ENCODE measurements at places on chromosomes 12 and 14.

DNA sequence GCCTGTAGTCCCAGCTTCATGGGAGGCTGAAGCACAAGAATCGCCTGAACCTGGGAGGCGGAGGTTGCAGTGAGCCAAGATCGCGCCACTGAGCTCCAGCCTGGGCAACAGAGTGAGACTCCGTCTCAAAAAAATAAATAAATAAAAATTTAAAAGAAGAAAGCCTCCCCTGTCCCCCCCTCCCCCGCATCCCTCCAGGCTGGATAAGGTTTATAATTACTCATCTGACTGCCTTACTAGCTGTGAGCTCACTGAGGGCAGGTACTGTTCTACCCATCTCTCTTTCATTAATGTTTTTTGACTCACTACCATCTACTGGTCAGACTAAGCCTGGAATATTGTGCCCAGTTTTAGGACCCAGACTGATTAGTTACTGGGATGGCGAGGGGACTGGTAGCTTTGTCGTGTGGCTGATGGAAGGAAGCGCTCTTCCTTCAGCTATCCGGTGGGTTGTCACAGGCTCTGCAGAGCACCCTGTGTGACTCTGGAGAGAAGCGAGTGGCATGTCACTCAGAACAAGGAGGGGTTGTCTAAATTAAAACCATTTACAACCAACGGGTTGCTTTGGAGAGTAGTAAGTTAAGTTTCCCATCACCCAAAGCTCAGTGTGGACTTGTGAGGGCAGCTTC is 16.9 kb downstream of the EVL start:
- no peak for DNase-seq

GRCh38 chr12:131085125-131085815 is 131.6 kb downstream of the ADGRD1 start:
- DNase-seq, result peak; percentile 1

DNA sequence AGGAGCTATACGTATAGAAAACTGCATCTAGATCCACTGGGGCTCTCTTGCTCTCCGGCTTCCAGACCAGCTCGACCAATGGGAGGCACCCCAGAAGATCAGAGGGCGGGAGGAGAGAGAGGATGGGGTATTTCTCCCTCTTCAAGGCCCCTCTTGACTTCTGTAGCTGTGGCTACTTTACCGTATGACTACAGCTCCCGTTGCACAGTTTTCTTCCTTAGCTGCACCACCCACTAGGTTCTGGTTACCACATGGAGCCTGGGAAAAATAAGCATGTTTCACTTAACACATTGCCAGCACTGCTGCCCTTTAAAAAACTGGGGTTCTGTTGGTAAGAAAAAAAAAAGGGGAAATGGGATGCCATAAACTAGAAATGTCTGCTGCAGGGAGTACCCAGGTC is 214.4 kb downstream of the TBX5 start:
- no peak for DNase-seq

GRCh38 chr14:94624537-94625352 is 12.6 kb downstream of the SERPINA3 start:
- no peak for DNase-seq

DNA sequence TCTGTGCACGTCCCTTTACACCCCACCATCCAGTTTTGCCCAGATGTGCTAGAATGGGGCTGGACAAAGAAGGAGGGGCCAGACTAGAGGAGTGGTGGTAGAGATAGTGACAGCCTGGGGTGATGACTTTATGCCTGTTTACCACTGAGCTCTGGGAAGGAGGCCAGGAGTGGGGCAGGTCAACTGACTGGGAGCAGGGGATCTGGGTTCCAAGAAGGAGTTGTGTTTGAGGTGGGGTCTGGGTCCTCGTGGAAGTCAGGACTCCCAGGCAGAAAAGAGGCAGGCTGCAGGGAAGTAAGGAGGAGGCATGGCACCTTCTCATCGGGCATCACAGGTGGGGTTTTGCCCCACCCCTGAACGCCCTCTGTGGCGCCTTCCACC is 315 bp downstream of the LTB4R2 start:
- DNase-seq, result no peak

DNA sequence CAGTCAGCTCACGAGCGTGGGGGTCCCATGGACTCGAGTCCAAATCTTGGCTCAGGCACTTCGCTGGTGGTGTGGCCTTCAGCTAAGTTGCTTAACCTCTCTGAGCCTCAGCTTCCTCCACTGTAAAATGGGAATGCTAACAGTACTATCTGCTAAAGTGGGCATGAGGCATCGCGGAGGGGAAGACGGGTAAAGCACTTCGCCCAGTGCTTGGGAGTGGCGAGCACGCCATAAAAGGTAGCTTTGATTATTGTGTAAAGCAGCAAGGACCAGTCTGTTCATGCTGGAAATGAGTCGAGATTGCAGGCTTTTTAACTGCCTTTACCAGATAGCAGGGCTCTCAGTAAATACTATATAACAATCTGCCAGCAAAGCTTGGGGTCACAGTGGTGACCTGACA is 24.5 kb downstream of the HRK start:
- DNase-seq, result no peak

DNA sequence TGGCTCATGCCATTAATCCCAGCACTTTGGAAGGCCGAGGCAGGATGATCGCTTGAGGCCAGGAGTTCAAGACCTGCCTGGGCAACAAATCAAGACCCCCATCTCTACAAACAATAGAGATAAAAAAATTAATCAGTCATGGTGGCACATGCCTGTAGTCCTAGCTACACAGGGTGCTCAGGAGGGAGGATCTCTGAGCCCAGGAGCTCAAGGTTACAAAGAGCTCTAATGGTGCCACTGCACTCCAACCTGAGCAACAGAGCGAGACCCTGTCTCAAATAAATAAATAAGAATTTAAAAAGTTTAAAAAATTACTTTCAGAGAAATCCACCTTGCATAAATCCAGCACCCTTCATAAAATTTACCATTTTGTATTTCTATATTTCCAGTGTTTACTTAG is 2.2 kb downstream of the KLRF1 start:
- no peak for DNase-seq

Data from WERI-Rb-1 (cell line).